ENCODE measurements at places on chromosomes 1 and 21. TPM values are rescaled to one million over a fixed set of nuclear protein-coding genes. Genes with fewer than 3 reads are reported as not detected.
A peak's percentile ranks its signal among the peaks of the same experiment; 100 is the strongest.

MCOLN3 gene
- 0.24 TPM for total RNA-seq

RGS4 gene
- not detected for total RNA-seq

SAMD13 gene
- 1.1 TPM for total RNA-seq

ANKRD34A gene
- 9.3 TPM for total RNA-seq

FAM229A gene
- total RNA-seq: 3.6 TPM

AMY1B gene
- total RNA-seq: not detected

ANGPTL1 gene
- not detected for total RNA-seq

FCGR3B gene
- not detected for total RNA-seq

PSEN2 gene
- 3.9 TPM for total RNA-seq

DNA sequence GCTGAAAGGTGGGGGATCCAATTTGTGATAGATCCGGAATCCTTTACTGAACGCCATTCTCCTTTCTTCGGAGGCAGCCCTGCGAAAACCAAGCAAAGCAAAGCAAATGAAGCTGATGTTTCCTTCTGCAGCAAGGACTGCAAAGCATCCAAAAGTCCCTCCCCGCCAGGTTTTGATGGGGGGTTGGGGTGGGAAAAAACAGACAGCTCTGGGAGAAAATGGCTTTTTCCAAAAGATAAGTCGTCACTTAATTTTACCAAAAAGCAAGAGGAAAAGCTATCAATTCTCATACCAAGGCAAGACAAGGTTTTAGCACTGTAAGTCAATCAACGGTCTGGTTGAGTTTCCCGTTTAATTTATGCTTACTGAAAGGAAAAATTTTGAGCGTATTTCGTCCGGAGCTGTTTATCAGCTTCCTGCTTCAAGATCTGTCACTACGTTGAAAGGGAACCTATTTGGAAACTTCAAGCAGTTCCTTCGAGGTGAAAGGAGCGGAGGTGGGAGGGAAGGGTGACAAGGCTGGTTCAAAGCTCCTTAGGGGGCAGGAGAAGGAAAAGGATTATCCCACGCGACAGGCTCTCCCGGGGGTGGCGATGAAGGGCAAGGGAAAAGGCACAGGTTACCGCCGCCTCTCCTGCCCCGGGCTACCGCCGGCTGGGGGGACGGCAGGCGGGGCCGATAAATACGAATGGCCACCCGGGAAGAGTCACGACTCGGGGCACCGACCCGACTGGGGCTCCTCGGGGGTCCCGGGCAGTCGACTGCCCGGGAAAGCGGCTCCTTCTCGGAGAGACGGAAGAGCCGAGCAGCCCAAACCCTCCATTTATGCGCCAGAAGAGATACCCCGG is 750 bp downstream of the SYNJ1 start:
- H3K27me3 ChIP-seq: no peaks in the 10 kb centered on the region
- peaks cover 40% of the 10 kb centered on the region for H3K4me1 ChIP-seq
- peak overlapping the region; percentile 99 for H3K4me3 ChIP-seq
- peaks cover 5% of the 10 kb centered on the region for H3K36me3 ChIP-seq
- H3K27ac ChIP-seq: peak overlapping the region; percentile 93

- H3K4me1 ChIP-seq: peaks cover 5% of the 10 kb centered on the region
- no peaks in the 10 kb centered on the region for H3K27me3 ChIP-seq
- peak overlapping the region; percentile 17 for H3K27ac ChIP-seq
- H3K4me3 ChIP-seq: no peak overlapping the region
- no peak for DNase-seq
Measured at GRCh38 chr1:8363767-8364301, 45.9 kb downstream of the SLC45A1 start.

GRCh38 chr1:182962554-182963115 is 9.7 kb upstream of the SHCBP1L start:
- H3K4me3 ChIP-seq: no peak overlapping the region
- peaks cover 18% of the 10 kb centered on the region for H3K27me3 ChIP-seq
- H3K4me1 ChIP-seq: peaks cover 3% of the 10 kb centered on the region
- DNase-seq: peak; percentile 31

GRCh38 chr1:63316984-63317816 is 5.2 kb upstream of the FOXD3 start:
- H3K36me3 ChIP-seq: peaks cover 16% of the 10 kb centered on the region
- H3K4me1 ChIP-seq: peaks cover 29% of the 10 kb centered on the region
- peak overlapping the region; percentile 69 for H3K4me3 ChIP-seq
- H3K27me3 ChIP-seq: peaks cover 85% of the 10 kb centered on the region
- no peak overlapping the region for H3K27ac ChIP-seq

GRCh38 chr1:45804669-45804969 is 1.2 kb downstream of the MAST2 start:
- no peak for DNase-seq
- peaks cover 22% of the 10 kb centered on the region for H3K4me1 ChIP-seq
- H3K36me3 ChIP-seq: peaks cover 3% of the 10 kb centered on the region
- peak overlapping the region; percentile 95 for H3K4me3 ChIP-seq

- H3K27me3 ChIP-seq: no peaks in the 10 kb centered on the region
- no peaks in the 10 kb centered on the region for H3K4me1 ChIP-seq
- no peaks in the 10 kb centered on the region for H3K36me3 ChIP-seq
- H3K4me3 ChIP-seq: no peak overlapping the region
- no peak for DNase-seq
Measured at GRCh38 chr21:28437061-28437460, 555.6 kb downstream of the LTN1 start.

DNA sequence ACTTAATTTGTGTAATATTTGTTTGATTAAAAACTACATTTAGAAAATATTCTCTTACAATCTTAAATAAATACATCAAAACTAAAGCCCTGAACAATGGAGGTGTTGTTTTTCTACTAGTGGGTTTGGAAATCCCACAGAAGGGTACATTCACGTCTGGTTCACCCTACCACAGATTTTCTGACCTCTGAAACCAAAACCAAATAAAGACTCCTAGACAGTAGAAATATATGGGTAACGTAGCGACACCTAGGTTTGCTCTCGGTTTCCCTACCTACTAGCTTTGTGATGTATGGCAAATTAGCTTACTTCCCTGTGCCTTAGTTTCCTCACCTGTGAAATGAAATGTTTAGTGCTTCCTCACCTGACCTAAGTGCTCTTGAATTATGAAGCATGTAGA is 312.6 kb downstream of the DPYD start:
- H3K36me3 ChIP-seq: peaks cover 8% of the 10 kb centered on the region
- DNase-seq: no peak
- no peaks in the 10 kb centered on the region for H3K27me3 ChIP-seq
- H3K4me3 ChIP-seq: no peak overlapping the region

- no peak overlapping the region for H3K27ac ChIP-seq
- H3K4me3 ChIP-seq: no peak overlapping the region
- H3K36me3 ChIP-seq: no peaks in the 10 kb centered on the region
- H3K27me3 ChIP-seq: peaks cover 8% of the 10 kb centered on the region
- DNase-seq: no peak
- H3K4me1 ChIP-seq: no peaks in the 10 kb centered on the region
Measured at GRCh38 chr1:232327899-232328298, 302.0 kb downstream of the SIPA1L2 start.

DNA sequence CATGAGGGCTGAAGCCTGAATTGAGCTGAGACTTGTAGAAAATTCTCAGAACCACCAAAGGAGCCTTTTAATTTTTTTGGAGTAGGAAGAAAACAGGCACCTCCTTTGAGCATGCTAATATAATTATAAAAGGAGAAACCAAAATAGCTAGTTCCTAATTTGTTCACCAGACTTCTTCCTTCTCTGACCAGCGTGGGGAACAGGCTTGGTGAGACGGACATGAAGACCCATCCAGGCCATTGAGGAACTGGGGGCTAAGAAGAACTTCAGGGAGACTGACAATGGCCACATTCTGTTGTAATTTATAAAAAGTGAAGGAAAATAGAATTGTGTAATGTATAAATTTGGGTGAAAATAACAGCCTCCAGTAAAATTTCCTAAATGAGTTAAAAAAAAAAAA is 62.6 kb downstream of the MAN1C1 start:
- H3K4me3 ChIP-seq: no peak overlapping the region
- peaks cover 10% of the 10 kb centered on the region for H3K36me3 ChIP-seq
- H3K4me1 ChIP-seq: peaks cover 59% of the 10 kb centered on the region

DNA sequence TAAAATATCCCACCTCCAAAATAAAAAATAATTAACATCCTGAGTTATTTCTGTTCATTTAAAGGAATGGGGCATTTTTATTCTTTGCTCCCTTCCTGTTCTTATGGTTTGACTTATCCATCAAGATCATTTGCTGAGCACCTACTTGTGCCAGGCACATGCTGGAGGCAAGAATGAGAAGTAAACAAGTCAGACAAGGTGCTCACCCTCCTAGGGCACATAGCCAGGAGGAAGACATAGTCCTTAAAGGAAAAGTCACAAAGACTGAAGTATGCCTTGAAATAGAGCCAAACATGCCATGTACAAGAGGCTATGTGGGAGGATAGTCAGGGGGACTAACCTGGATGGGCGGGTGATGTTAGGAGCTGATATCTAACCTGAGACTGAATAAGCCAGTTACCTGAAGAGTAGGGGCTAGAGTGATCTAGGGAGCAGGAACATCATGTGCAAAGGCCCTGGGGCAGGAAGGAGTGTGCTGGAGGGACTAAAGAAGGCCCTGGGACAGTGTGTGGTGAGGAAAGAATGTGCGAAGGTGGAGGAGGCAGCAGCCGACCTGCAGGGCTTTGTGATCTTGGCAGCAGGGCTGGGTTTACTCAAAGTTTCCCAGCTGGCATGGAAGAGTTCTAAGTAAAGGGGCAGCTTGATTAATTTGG is 233.5 kb downstream of the MATN1 start:
- no peaks in the 10 kb centered on the region for H3K27me3 ChIP-seq
- H3K4me3 ChIP-seq: no peak overlapping the region
- H3K36me3 ChIP-seq: no peaks in the 10 kb centered on the region
- H3K4me1 ChIP-seq: no peaks in the 10 kb centered on the region
- no peak overlapping the region for H3K27ac ChIP-seq
- no peak for DNase-seq

- no peaks in the 10 kb centered on the region for H3K27me3 ChIP-seq
- H3K4me3 ChIP-seq: no peak overlapping the region
- H3K36me3 ChIP-seq: no peaks in the 10 kb centered on the region
- H3K27ac ChIP-seq: no peak overlapping the region
- peaks cover 17% of the 10 kb centered on the region for H3K4me1 ChIP-seq
Measured at GRCh38 chr21:45893740-45894449, 87.7 kb upstream of the COL6A1 start.

GRCh38 chr21:33283203-33283602 is 17.0 kb downstream of the IL10RB start:
- peaks cover 38% of the 10 kb centered on the region for H3K36me3 ChIP-seq
- no peak overlapping the region for H3K4me3 ChIP-seq
- H3K27me3 ChIP-seq: no peaks in the 10 kb centered on the region
- H3K4me1 ChIP-seq: no peaks in the 10 kb centered on the region
- no peak overlapping the region for H3K27ac ChIP-seq
- no peak for DNase-seq

- H3K27me3 ChIP-seq: no peaks in the 10 kb centered on the region
- DNase-seq: no peak
- no peak overlapping the region for H3K27ac ChIP-seq
- H3K4me1 ChIP-seq: peaks cover 30% of the 10 kb centered on the region
Measured at GRCh38 chr1:51565009-51565408, 45.9 kb upstream of the EPS15 start.

- no peak for DNase-seq
- no peak overlapping the region for H3K27ac ChIP-seq
- H3K36me3 ChIP-seq: no peaks in the 10 kb centered on the region
- H3K27me3 ChIP-seq: no peaks in the 10 kb centered on the region
Measured at GRCh38 chr1:227887697-227888403, 59.9 kb downstream of the WNT9A start.

- H3K27ac ChIP-seq: no peak overlapping the region
- DNase-seq: no peak
- H3K4me1 ChIP-seq: peaks cover 13% of the 10 kb centered on the region
- no peaks in the 10 kb centered on the region for H3K27me3 ChIP-seq
- peak overlapping the region; percentile 77 for H3K4me3 ChIP-seq
Measured at GRCh38 chr1:205505791-205506190, 1.3 kb downstream of the CDK18 start.

GRCh38 chr1:117818456-117818855 is 111.0 kb downstream of the GDAP2 start:
- no peaks in the 10 kb centered on the region for H3K36me3 ChIP-seq
- H3K27me3 ChIP-seq: no peaks in the 10 kb centered on the region
- no peak overlapping the region for H3K27ac ChIP-seq
- no peaks in the 10 kb centered on the region for H3K4me1 ChIP-seq
- H3K4me3 ChIP-seq: no peak overlapping the region
- no peak for DNase-seq

DNA sequence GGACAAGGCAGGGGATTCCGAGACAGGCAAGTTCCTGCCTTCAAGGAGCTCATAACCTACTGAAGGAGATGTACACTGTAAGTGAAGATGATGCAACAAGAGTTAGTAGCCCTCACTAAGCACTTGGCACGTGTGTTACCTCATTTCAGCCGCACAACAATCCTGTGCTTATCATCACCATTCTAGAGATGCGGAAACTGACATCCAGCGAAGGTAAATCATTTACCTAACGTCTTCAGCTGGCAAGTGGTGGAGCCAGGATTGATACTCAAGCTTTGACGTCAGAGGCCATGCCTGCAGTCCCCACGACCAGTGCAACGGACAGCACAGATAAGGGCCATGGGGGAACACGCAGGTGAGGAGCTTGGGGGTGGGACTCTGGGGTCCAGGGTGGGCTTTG is 2.9 kb upstream of the UBXN10 start:
- no peak for DNase-seq
- H3K27ac ChIP-seq: no peak overlapping the region
- H3K36me3 ChIP-seq: peaks cover 4% of the 10 kb centered on the region
- no peak overlapping the region for H3K4me3 ChIP-seq
- peaks cover 5% of the 10 kb centered on the region for H3K27me3 ChIP-seq
- H3K4me1 ChIP-seq: peaks cover 30% of the 10 kb centered on the region

DNA sequence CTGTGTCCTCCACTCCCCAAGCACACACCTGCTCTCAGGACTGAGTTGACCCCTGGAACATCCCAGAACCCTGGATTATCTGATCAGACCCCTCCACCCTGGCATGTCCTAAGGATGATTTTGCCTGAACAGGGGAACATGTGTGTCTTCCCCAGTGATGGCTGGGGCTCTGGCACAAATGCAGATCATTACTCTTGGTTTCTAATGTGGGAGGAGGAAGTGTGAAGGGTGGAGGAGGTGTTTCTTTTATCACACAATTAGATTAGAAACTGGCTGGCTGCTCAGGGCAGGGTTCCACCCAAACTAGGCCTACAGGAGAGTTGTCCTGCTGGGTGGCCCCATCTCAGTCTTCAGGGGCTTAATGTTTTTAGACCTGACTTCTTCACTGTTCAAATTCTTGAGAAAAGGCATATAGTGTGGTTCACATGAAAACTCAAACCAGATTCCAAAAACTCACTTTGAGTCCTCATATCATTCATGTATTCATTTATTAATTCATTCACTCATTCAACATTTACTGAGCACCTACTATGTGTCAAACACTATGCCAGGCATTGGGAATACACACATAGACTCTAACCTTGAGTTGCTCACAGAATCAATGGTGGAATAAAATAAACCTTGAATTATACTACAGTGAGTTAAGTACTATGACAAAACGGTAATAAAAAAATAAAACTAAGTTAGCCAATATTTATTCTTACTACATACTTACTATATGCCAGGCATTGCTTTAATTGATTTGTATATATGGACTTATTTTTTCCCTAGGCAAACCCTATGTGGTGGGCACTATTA is 221.8 kb upstream of the JUN start:
- no peaks in the 10 kb centered on the region for H3K36me3 ChIP-seq
- DNase-seq: no peak
- no peaks in the 10 kb centered on the region for H3K27me3 ChIP-seq
- peak overlapping the region; percentile 29 for H3K4me3 ChIP-seq

GRCh38 chr1:23533246-23534023 is 2.4 kb upstream of the E2F2 start:
- peaks cover 35% of the 10 kb centered on the region for H3K4me1 ChIP-seq
- no peak overlapping the region for H3K4me3 ChIP-seq
- H3K36me3 ChIP-seq: peaks cover 21% of the 10 kb centered on the region

GRCh38 chr1:43035821-43036741 is 77.4 kb upstream of the SLC2A1 start:
- peaks cover 12% of the 10 kb centered on the region for H3K4me1 ChIP-seq
- no peak for DNase-seq
- H3K4me3 ChIP-seq: no peak overlapping the region
- no peaks in the 10 kb centered on the region for H3K36me3 ChIP-seq
- no peak overlapping the region for H3K27ac ChIP-seq

Measured in activated naive CD8-positive, alpha-beta T cell treated with anti-CD3 and anti-CD28 coated beads for 36 hours (primary cell).